ENCODE measurements at places on chromosomes 7 and 10. TPM values are rescaled to one million over a fixed set of nuclear protein-coding genes. Genes with fewer than 3 reads are reported as not detected.

GRCh38 chr10:104195706-104196105 is 36.5 kb downstream of the CFAP43 start:
- DNase-seq, result no peak

DNA sequence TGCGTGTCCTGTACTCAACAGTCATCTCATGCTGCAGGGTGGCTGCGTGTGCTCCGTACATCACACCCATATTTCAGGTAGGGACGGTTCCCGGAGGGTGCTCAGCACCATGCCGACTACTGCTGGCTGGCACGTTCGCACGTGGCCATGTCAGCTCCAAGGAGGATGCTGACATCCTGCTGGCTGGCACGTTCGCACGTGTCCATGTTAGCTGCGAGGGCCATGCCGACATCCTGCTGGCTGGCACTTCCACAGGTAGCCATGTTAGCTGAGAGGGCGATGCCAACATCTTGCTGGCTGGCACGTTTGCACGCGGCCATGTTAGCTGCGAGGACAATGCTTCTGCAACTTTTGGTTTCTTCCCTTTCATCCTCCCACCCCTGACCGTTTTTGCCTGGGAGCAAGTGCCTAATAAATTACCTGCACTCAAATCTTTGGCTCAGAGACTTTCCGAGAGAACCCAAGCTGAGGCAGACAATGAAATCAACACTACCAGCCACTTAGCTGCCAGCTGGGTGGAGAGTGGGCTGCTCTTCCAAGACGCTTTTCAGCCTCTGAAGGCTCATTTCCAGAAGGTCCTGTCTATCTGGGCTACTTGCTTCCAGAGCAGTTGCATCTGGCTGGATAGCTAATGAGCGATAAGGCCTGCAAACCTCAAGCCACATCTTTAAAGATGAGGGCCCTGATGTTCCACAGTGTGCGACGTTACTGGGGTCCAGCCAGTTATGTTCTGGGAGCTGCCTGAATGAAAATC is 104.6 kb downstream of the WDR37 start:
- no peak for DNase-seq

GRCh38 chr7:108008827-108009226 is 5.9 kb upstream of the LAMB1 start:
- no peak for DNase-seq

- no peak for DNase-seq
These were observed 8.8 kb downstream of the HGF start for GRCh38 chr7:81761031-81761430.

- DNase-seq, result no peak
These were observed 18.4 kb upstream of the GPR146 start for GRCh38 chr7:1025743-1026581.

DNA sequence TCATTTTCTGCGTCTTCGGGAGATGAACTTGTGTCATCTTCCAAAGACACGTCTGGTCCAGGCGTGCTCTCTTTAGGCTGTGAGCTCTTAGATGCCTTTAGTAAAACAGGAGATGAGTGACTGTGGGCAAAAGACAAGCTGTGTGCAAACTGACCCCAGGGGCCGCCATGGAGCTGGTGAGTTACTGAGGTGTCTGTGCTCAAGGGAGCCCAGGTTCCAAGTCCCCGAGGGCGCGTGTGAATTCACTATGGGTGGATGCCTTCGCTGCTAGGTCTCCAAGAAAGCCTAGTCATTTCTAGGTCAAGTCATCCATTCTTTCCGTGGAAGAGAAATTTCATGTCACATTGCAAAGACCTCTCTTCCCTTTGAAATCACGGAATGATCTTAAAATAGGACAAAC is 83.9 kb upstream of the NMT2 start:
- no peak for DNase-seq

DNA sequence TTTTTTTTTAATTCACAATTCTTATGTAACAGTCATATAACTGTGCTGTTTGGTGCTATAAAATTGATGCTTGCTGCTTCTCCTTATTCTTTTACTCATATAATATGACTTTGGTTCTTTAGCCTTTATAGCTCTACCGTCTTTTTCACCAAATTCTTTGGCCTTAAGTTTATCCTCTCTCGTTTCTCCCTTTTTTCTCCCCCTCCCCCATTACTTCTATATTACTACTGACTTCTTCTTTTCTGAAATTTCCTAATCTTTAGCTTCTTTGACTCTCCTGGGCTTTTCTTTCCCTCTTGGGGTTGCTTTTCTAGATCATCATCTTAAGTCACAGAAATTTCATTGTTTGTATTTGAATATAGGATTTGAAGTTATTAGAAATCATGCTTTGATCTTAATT is 3.8 kb downstream of the BCCIP start:
- no peak for DNase-seq

DNA sequence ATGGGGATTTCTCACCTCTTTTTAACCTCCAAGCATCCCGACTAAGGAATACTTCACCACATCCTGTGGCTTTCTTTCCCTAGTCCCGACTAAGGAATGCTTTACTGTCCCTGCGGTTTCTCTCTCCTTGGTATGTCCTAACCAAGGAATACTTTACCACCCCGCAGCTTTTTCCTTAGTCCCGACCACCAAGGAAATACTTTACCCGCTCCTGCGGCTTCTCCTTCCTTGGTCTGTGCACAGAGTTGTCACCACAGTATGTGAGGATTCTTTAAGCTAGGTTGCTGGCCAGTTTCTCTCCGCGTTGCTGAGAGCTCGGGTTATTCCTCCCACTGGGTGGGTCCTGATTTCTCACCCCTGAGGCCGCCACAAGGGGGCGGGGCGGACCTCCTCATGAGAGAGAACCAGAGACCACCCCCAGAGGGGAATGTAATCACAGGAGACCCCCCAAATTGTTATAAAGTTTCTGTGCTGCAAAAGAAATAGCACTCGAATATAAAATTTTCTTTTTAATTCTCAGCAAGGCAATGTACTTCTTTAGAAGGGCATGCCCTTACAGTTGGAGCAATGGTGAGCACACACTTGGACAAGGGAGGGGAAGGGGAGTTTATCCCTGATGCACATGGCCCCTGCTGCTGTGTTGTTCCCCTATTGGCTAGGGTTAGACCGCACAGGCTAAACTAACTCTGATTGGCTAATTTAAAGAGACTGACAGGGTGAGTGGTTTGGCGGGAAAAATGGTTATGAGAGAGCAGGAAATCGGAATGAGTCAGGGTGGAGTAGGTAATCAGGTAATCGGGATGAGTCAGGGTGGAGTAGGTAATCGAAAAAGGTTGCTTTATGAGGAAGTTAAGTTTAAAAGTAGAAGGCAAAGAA is 12.8 kb downstream of the SUGCT start:
- no peak for DNase-seq

- no peak for DNase-seq
These were observed 29.3 kb downstream of the KCNMA1 start for GRCh38 chr10:77608281-77608680.

GRCh38 chr10:82551506-82551905 is 676.5 kb downstream of the NRG3 start:
- DNase-seq, result no peak

GRCh38 chr10:22624287-22624738 is 90.1 kb downstream of the PIP4K2A start:
- no peak for DNase-seq

- DNase-seq, result no peak
These were observed at the start of gene RAB19 for GRCh38 chr7:140403878-140404564. RAB19 (plus strand) TSS chr7:140404058; CDS start chr7:140407647, 3,589 bp downstream.

DNA sequence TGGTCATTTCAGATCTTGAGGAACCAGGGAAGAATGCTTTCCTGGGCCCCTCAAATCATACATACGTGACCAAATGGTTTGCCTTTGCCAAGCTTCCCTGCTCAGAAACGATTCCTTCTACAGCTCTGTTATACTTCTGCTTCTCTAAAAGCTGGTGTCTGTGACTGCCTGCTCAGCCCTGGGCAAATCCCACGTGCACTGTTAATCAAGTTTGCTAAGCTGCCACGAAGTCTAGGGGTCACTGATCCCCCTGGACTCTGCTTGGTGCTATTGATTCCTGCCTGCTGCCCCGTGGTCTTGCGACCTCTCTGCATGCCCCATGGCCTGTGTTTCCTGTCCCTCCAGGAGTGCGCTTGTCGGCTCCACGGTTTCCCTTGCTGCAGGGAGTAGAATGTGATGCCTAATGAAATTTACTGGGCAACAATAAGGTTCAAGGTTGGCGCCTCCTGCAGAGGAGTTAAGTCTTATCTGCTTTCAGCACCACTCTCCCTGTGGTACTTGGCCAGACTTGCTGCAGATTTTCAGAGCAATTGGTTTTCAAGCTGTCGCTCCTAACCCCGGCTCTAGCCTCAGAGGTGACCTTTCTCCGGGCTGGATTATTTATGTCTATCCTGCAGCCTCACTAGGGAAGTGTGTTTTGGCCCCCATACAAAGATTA is 201.6 kb upstream of the FZD8 start:
- no peak for DNase-seq

DNA sequence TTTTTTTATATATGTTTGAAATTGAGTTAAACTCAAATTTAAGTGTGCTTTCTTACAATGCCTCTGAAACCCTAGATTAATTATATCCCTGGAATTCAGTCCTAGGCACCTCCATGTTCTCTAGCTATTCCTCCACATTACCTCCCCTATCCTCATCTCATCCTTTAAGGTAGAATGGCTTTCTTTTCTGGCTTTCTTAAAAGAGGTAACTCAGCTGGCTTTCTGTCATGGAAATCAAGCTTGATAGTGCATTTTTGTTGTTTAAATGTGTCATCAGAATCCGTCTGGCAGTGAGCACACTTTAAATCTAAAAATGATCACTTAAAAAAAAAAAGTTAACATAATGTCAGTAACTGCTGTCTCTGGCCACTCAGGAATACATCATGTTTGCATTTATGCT is 42.2 kb downstream of the AHR start:
- no peak for DNase-seq

GRCh38 chr7:28919510-28919909 is 38.6 kb downstream of the TRIL start:
- no peak for DNase-seq

DNA sequence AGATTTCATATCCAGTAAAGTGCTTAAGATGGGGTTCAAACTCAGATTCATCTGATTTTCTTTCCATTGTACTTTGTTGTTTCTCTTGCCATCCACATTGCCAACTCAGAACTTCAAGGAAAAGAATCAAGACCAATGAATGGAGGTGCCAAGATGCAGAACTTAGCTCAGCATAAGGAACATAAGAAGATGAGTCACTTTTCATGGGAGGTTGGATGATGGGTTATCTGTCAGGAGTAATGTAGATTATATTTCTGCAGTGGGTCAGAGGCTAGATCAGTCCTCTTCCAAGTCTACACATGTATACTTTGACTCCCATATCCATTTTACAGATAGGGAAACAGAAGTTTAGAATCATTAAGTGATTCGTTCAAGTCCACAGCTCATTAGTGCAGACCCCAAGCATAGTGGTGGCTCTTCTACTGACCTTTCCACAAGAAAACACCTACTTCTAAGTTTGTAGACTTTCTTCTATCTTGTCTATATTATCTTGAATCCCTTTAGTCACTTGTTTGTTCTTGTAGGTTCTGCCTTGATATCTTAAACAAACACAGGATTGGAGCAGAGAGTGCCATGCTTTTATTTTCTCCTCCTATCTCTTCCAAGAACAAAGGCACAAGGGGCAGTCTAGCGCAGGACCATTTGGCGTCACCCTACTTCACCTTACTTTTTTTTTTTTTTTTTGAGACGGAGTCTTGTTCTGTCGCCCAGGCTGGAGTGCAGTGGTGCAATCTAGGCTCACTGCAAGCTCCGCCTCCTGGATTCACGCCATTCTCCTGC is 14.0 kb upstream of the ADD3 start:
- no peak for DNase-seq

DNA sequence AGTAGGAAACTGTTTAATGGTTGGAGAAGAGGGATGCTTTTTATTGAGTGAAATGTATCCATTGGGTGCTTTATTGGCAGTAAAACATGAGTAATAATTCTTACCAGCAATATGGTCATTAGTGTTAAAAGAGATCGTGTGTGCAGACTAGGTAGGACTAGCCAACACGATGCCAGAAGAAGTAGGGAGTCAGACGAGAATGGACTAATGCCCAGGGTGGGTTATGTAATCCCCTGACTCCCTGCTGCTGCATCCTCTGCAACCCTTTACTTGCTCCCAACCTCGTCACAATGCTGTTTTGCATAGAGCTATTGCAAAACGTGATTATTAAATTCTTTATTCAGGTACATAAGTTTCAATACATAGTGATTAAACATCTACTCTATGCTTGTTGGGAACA is 1213.7 kb downstream of the GATA3 start:
- no peak for DNase-seq

DNA sequence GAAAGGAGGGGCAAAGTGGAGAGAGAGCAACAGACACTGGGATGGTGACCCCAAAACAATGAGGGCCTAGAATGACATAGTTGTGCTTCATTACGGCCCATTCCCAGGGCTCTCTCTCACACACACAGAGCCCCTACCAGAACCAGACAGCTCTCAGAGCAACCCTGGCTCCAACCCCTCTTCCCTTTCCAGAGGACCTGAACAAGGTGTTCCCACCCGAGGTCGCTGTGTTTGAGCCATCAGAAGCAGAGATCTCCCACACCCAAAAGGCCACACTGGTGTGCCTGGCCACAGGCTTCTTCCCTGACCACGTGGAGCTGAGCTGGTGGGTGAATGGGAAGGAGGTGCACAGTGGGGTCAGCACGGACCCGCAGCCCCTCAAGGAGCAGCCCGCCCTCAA is 20.7 kb downstream of the PRSS2 start:
- DNase-seq, result no peak

DNA sequence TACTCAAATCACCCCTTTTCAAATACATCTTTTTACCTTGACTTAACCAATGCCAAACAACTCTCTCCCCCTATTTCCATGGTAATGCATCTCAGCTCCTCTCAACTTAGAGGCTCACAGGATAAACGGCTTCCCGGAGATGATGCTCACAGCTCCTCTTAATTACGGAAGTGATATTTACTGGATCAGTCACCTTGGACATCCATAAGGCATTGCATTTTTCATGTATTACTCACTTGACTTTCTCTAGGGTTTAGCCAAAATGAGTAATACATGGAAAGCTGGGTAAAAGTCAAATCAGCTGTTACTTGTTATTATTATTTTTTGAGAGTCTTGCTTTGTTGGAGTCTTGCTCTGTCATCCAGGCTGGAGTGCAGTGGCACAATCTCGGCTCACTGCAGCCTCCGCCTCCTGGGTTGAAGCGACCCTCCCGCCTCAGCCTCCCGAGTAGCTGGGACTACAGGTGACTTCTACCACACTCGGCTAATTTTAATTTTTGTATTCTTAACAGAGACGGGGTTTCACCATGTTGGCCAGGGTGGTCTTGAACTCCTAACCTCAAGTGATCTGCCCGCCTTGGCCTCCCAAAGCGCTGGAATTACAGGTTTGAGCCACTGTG is 73.3 kb upstream of the RHEB start:
- no peak for DNase-seq

Gene INMT
- total RNA-seq, result 24.4 TPM

Gene BHLHA15
- total RNA-seq, result not detected

Gene TMEM225B
- total RNA-seq, result 0.25 TPM

Gene GNGT1
- 0.92 TPM for total RNA-seq

Gene TMEM178B
- total RNA-seq, result 0.10 TPM

Gene TLL2
- 0.46 TPM for total RNA-seq

Gene BEND7
- total RNA-seq, result 19.8 TPM

Measured in ovary (tissue), 10 donors.